B cell (primary cell): ENCODE measurements at places on chromosomes 6 and 20. TPM values are rescaled to one million over a fixed set of nuclear protein-coding genes. Genes with fewer than 3 reads are reported as not detected.
A peak's percentile ranks its signal among the peaks of the same experiment; 100 is the strongest.

DNA sequence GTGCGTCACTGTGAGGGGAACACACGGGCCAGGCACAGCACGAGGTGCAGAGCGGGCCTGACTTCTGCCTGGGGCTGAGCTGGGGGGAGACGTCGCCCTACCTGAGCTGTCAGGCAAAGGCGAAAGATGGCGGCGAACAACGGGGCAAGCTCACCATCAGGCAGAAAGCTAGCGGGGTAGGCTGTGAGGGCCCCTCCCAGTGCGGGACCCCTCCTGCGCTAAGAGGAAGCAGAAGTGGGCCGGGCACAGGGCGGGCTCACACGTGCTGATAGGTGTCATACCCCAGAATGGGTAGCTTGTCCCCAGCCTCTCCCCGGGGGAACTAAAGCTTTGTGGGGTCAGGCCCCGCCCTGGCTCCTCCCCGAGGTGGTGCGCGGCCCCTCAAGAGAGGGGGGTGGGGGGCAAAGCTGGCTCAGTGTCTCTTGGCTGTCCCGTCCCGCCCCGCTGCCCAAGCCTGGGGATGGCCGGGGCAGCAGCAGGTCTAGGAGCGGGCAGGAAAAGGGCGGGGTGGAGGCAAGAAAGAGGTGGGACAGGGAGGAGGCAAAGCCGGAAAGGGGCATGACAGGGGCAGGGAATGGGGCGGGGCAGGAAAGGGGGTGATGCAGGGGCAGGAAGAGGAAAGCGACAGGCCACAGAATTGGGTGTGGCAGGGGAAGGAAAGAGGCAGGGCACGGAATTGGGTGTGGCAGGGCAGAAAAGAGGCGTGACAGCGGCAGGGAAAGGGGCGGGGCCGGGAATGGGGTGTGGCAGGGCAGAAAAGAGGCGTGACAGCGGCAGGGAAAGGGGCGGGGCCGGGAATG is 14.7 kb downstream of the UCKL1 start:
- peak; percentile 71 for DNase-seq

DNA sequence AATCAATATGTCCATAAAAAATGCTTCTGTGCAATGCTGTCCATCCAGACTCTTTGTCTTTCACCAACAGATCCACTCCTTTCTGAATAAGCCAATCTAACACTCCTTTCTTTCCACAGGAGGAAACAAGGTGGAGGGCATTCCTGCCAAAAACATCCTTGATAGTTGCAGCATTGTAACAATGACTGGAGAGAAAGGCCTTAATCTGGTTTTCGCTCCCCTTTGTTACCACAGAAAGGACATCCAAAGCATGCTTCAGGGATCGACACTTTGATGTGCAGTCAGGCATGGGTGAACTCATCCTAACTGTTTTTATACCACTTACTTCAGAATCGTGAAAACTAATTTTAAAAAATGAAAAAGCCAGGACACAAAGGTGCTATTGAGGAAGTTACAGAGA is 7.4 kb downstream of the IBTK start:
- DNase-seq = no peak

DNA sequence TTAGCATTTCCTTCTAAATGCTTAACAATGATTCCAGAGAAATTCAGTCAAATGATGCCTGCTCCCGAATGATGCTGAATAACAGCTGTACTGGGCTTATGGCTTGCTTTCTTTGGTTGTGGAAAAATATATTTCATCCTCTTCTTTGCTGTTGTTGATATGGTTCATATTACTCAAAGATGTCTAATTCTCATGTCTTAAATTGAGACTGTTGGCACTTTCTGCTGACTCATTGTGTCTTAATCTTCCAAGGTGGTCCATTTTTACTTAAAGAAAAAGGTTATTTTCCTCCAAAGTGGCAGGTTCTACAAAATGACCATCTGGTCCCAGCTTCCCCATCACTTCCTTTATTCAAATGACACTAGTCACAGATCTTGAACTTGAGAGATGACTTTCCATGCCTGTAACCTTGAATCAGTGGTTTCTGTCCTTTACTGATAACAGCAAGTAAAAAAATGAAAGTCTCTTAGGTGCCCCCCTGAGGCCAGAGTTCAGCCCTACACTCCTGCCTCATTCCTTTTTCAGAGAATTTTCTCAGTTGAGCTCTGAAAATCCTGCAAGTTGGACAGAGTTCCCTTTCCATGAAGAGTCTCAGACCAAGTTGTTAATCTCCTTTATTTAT is 6.9 kb downstream of the SNAP25 start:
- no peak for DNase-seq

DNA sequence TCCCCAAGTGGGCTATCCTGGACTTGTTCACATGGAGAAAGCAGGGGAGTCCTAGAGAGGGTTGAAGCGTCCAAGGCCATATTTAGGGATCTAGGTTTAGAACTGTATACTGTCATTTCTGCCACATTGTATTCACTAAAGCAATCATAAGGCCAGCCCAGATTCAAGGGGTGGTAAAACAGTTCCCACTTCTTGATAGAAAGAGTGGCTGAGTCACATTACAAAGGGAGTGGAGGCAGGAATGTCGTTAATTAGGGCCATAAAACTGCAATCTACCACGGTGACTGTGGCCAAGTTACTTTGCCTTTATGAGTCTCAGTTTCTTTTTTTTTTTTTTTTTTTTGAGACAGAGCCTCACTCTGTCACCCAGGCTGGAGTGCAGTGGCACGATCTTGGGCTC is 7.4 kb upstream of the UBR2 start:
- DNase-seq = no peak

- DNase-seq = no peak
Measured at GRCh38 chr6:48429610-48430009, 318.6 kb upstream of the PTCHD4 start.

DNA sequence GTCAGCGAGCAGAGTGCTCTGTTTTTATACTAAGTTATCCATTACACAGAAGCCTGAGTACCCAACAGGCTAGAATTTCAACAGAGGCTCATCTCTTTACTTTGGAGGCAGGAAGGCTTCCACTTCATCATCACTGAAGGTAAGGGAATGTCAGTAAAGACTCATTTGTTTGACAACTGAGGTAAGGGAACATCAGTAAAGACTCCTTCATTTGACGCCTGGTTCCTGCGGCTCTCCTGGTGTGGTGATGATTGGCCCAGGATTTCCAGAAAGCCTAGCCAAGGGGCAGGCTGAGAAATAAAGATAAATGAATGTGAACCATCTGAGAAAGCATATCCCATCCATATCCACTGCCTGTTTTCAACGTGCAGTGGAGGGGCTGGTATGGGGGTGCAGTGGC is 244.6 kb upstream of the ECI2 start:
- no peak for DNase-seq

- DNase-seq = no peak
Measured at GRCh38 chr6:119533603-119534279, 184.2 kb upstream of the MAN1A1 start.

- DNase-seq = peak; percentile 34
Measured at GRCh38 chr6:14452567-14453527, 335.3 kb downstream of the CD83 start.

GRCh38 chr6:76818451-76818850 is 644.8 kb downstream of the HTR1B start:
- no peak for DNase-seq

- DNase-seq = no peak
Measured at GRCh38 chr20:49426873-49427272, 55.6 kb downstream of the KCNB1 start.

DNA sequence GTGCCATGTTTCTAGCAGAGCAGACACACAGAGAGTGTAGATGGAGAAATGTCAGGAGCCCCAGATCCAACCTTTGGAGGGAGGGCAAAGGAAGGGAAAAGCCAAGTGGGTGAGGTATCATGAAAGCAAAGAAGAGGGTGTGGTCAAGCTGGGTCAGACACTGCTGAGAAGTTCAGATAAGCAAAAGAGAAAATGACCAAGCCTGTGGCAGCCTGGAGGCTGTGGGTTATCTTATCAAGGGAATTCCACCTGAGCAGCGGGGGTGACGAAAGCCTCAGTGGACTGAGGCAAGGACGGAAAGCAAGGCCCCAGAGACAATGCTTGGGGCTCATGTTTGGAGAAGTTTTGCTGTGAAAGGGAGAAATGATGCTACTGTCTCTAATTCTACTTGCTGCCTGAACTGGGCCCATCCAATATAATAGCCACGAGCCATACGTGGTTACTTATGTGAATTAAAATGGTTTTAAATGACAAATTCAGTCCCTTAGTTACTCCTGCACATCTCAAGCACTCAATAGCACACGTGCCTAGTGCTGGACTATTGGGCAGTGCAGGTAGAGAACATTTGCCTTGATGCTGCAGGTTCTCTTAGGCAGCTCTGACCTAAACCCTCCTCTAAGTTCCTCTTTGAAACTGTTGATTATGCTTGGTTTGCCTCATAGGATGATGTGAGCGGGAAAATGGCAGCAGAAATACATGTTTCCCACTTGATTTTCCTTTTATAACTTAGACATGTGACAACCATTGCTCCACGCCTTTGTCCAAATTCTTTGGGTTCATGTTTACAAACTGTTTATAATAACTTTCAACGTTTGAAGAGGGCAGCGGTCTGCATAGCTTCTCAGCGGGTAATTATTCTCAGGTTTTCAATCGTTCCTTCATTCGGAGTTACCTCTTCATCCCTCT is 63.7 kb downstream of the SLC22A23 start:
- DNase-seq = no peak

DNA sequence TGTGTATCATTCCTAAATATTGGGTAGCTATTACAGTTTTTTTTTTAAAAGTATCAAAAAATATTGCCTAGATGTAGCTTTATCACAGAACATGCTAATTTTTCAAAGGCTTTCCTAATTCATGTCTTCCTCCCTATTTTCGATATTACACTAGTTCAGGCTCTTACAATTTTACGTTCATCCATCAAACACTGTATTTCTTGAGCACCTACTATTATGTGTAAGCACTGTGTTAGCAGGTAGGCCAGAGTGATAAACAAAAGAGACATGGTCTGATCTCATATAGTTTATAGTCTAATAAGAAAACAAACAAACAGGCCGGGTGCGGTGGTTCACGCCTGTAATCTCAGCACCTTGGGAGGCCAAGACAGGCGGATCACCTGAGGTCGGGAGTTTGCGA is 69.5 kb downstream of the FAM217A start:
- no peak for DNase-seq

GRCh38 chr6:71033890-71034289 is 77.0 kb upstream of the B3GAT2 start:
- no peak for DNase-seq

SLC35F1 gene
- total RNA-seq = not detected in 2 replicates

BPI gene
- total RNA-seq = 0.44 TPM in 1 of 2 replicates, not detected in the other

RIN2 gene
- total RNA-seq = 0.27 and 0.32 TPM in 2 replicates
